ENCODE measurements at places on chromosomes 2 and 18. TPM values are rescaled to one million over a fixed set of nuclear protein-coding genes. Genes with fewer than 3 reads are reported as not detected.

Gene ITPRIPL1
- polyA plus RNA-seq = 2.6 TPM

Gene DNAJC10
- 30.8 TPM for polyA plus RNA-seq

- H3K4me3 ChIP-seq = no peak overlapping the region
- no peaks in the 10 kb centered on the region for H3K36me3 ChIP-seq
These were observed 9.9 kb upstream of the INO80C start for GRCh38 chr18:35507623-35508022.

GRCh38 chr2:3102081-3102921, 275.3 kb downstream of the EIPR1 start:
- H3K4me3 ChIP-seq = no peak overlapping the region
- no peak overlapping the region for H3K27ac ChIP-seq
- no peaks in the 10 kb centered on the region for H3K4me1 ChIP-seq
- no peak for DNase-seq
- no peaks in the 10 kb centered on the region for H3K36me3 ChIP-seq

DNA sequence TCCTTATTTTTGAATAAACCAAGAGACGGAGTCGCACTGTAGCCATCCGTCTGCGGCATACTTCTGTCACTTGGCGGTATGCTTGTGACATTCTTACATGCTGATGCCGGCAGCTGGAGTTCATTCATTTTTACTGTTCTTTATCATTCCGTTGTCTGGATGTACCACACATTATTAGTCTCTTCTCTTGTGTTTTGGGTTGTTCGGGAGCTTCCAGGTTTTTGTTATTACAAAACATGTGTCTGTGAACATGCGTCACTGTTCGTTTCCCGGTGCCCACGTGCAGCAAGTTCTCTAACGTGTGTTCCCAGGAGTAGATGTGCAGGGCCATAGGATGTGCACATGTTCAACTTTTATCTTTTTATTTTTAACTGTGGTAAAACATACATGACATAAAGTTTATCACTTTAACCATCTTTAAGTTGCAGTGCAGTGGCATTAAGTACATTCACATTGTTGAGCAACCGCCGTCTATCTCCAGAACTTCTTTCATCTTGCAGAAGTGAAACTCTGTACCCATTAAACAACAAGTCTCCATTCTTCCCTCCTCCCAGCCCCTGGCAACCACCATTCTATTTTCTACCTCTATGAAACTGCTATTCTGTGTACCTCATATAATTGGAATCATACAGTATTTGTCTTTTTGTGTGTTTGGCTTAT, 40.1 kb downstream of the MTCL1 start:
- H3K4me3 ChIP-seq = no peak overlapping the region
- no peaks in the 10 kb centered on the region for H3K27me3 ChIP-seq

- DNase-seq = no peak
- no peaks in the 10 kb centered on the region for H3K4me1 ChIP-seq
- H3K27ac ChIP-seq = no peak overlapping the region
These were observed 16.8 kb downstream of the CELF4 start for GRCh38 chr18:37548679-37549289.

GRCh38 chr2:139790807-139791752, 1010.9 kb upstream of the NXPH2 start:
- H3K27ac ChIP-seq = no peak overlapping the region
- no peaks in the 10 kb centered on the region for H3K36me3 ChIP-seq

DNA sequence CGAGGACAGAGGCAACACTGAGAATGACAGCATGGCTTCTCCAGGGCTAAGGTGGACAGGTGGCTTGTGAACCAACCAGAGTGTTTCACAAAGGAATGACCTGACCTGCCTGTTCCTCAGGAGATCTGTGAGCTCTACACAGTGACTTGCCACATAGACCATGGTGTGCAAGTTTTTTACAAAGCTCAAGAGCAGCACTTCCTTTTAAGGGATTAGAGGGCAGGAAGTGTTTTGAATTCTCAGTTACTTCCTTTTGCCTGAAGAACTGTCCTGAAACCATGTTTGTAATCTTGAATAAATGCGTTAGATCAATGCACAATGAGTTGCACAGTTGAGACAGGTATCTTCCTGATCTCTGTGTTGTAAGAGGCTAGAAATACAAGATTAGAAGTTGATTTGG, 421.9 kb downstream of the THSD7B start:
- DNase-seq = no peak
- H3K4me1 ChIP-seq = no peaks in the 10 kb centered on the region
- H3K27me3 ChIP-seq = no peaks in the 10 kb centered on the region
- H3K36me3 ChIP-seq = no peaks in the 10 kb centered on the region
- no peak overlapping the region for H3K4me3 ChIP-seq
- no peak overlapping the region for H3K27ac ChIP-seq

GRCh38 chr2:187547353-187547979, 6.8 kb downstream of the TFPI start:
- H3K27me3 ChIP-seq = no peaks in the 10 kb centered on the region
- no peak overlapping the region for H3K4me3 ChIP-seq
- DNase-seq = peak; percentile 91
- peaks cover 91% of the 10 kb centered on the region for H3K4me1 ChIP-seq
- H3K27ac ChIP-seq = peak overlapping the region; percentile 61
- H3K36me3 ChIP-seq = peaks cover 1% of the 10 kb centered on the region

DNA sequence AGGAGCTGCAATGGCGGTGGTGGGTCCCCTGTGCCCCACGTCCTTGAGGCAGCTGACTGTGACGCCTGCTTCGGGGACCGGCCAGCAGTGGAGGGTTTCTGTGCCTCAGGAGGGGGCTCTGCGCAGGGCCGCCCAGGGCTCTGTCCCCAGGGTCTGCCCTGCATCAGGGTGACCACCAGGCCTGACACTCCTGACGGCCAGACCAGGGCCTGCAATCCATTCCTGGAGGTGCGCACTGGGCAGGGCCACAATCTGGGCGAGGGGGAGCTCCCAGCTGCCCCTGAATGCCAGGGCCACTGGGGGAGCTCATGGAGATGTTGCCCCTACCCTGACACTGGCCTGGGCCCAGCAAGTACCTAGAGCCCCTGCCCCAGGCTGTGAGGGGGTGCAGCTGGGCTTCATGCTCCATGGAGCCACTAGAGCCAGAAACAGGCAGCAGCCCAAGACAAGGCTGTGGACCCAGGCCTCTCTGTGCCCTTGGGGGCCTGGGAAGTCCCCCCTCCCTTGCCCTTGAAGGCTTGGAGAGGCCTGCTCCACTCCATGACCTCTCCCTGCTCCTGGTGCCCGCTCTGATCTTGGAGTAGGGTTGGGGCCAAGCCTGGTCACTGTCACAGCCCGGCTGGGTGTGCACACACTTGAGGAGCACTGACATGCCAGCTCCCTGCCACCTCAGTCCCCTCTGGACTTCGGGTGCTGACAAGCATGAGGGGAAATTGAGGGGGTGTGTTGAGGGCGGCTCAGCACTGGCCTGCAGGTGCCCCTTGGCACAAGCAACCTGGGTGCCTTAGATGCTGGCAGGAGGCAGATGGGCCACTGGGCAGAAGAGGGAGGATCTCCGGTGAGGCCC, 55.9 kb downstream of the LDAH start:
- no peaks in the 10 kb centered on the region for H3K4me1 ChIP-seq
- H3K4me3 ChIP-seq = no peak overlapping the region
- H3K27ac ChIP-seq = no peak overlapping the region
- no peaks in the 10 kb centered on the region for H3K36me3 ChIP-seq
- DNase-seq = no peak
- no peaks in the 10 kb centered on the region for H3K27me3 ChIP-seq

- H3K36me3 ChIP-seq = no peaks in the 10 kb centered on the region
- DNase-seq = no peak
- H3K27ac ChIP-seq = no peak overlapping the region
- no peak overlapping the region for H3K4me3 ChIP-seq
- H3K27me3 ChIP-seq = no peaks in the 10 kb centered on the region
- H3K4me1 ChIP-seq = peaks cover 16% of the 10 kb centered on the region
These were observed 160.7 kb upstream of the EPAS1 start for GRCh38 chr2:46136481-46136880.

- DNase-seq = no peak
- no peak overlapping the region for H3K27ac ChIP-seq
- H3K4me3 ChIP-seq = no peak overlapping the region
These were observed 55.7 kb downstream of the GALNT1 start for GRCh38 chr18:35637227-35637626.

GRCh38 chr2:150705357-150705756, 217.9 kb upstream of the RND3 start:
- H3K27me3 ChIP-seq = no peaks in the 10 kb centered on the region
- no peak overlapping the region for H3K4me3 ChIP-seq
- H3K27ac ChIP-seq = no peak overlapping the region
- no peaks in the 10 kb centered on the region for H3K36me3 ChIP-seq
- DNase-seq = no peak
- H3K4me1 ChIP-seq = peaks cover 5% of the 10 kb centered on the region

Data from endothelial cell of umbilical vein (primary cell).